ENCODE measurements at places on chromosomes 1 and 21. TPM values are rescaled to one million over a fixed set of nuclear protein-coding genes. Genes with fewer than 3 reads are reported as not detected.

DNA sequence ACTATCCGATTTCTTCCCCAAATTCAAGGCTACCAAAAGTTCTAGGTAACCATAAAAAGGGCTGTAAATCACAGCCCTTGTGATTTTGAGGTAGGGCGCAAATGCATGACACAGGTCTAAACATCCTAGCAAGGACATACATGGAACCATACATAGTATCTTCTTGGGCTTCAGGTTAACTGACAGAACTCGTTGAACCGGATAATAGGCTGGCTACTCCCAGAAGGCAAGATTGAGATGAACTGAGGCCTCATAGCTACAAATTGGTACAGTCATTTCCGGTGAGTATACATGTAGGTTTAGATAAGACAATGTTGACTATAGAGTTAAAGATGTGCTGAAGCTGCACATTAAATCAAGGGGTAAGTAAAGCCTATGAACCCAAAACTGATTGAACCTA lies 27.3 kb upstream of the TP53BP2 start:
- no peak for DNase-seq

DNA sequence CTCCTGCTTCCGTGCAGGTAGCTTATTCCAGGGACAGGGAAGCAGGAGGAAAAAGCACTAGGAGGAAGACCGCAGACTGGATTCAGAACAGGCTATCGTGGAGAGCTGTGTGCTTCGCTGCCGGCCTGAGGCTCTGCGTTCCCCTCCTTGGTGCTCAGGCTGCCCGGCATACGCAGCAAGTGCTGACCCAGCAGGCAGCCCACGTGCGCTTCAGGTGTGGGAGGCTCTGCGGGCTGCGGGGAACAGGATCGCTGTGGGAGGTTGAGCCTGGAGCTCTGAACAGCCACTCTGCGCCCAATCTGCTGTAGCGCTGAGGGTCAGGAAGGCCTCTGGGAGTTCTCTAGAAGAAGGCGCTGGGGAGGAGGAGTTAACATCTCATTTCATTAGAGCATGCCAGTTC lies 27.9 kb downstream of the DOP1B start:
- DNase-seq, result no peak

DNA sequence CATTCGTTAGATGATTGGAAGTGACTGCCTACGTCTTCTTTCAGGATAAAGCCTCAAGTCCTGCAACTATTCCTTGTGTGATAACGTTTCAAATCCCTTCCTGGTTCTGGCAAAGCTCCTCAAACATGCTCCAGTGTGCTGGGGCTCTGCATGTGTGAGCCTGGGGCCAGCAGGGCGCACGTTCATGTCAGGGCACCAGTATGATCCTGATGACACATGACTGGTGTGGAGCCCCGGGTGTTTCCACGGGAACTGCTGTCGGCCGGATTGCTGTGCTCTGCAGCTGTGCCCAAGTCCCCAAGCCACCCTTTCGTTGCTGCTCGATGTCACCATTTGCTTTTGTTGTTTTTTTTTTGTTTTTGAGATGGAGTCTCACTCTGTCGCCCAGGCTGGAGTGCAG lies 21.3 kb downstream of the KRTAP10-1 start:
- DNase-seq, result no peak

RBM34 gene
- total RNA-seq, result 26.1 TPM
